Peyer's patch (tissue), 4 donors: ENCODE measurements at places on chromosomes 3 and 15.

DNA sequence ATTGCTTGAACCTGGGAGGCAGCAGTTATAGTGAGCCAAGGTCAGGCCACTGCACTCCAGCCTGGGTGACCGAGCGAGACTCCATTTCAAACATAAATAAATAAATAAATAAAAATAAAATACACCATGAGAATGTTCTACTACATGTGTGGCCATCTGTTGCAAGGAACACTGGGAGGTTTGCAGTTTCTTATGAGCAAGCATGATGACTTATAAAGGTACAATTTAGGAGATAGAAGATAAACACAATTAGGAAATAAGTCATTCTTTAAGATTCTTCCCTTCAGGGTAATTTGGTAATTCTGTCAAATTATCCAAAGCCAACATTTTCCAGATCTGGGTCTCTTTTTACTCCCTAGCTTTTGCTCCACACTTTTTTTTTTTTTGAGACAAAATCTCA is 13.4 kb downstream of the HTR3C start:
- no peak for DNase-seq

GRCh38 chr3:90016555-90016954 is 909.1 kb downstream of the EPHA3 start:
- no peak for DNase-seq

DNA sequence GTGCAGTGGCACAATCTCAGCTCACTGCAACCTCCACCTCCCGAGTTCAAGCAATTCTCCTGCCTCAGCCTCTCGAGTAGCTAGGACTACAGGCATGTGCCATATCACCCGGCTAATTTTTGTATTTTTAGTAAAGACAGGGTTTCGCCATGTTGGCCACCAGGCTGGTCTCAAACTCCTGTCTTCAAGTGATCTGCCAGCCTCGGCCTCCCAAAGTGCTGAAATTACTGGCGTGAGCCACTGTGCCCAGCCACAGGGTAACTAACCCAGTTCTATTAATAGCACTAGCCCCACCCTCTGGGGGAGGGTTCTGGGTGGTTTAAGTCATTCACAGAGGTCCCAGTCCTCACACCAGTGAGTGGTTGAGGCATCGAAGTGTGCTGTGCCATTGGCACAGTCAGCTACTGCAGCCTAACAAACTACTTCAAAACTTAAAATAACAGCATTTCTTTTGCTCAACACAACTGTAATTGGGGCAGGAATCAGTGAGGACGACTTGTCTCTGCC is 44.0 kb downstream of the RHCG start:
- no peak for DNase-seq

GRCh38 chr15:62637574-62637897 is 405.0 kb upstream of the TPM1 start:
- DNase-seq, result no peak

- no peak for DNase-seq
These were observed 18.3 kb downstream of the TMED3 start for GRCh38 chr15:79329171-79329611.

GRCh38 chr3:170572665-170573253 is 13.1 kb downstream of the SLC7A14 start:
- DNase-seq, result no peak

DNA sequence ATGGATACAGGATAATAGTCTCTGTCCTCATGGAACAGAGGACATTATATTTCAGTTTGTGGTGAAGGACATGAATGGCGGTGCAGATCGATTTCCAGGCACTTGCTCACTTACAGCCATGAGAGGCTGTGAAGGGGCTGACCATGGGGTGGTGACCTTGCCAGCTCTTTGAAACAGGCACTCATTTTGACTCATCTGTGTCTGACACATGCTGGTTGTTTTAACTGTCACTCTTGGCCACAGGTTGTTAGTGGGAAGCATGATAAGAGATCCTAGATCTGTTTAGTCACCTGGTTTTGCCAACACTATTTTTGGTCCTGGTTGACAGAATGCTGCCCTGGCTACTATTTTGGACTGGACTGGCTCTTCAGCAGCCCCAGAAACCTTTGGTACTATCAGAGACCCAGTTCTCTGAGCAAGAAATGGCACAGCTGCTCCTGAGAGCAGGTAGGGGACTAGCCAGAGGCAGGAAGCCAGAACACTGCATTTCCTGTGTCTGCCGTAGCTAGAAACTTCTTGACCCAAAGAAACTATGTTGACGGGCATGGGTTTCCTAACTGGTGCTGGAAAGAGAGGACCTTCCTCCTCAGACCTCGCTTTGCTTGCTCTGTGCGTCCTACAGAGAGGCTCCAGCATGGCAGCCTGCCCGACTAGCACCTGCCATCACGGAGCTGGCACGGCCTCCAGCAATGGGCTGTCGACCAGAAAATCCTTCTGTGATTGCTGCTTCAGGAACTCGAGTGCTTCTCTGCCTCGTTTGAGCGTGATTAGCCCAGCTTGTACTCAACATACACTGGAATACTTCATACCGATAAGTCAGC is 6.3 kb downstream of the PXYLP1 start:
- no peak for DNase-seq

- no peak for DNase-seq
These were observed 27.6 kb downstream of the FOXL2 start for GRCh38 chr3:138919325-138919724.

- no peak for DNase-seq
These were observed 79.3 kb downstream of the NEK10 start for GRCh38 chr3:27289769-27290413.

DNA sequence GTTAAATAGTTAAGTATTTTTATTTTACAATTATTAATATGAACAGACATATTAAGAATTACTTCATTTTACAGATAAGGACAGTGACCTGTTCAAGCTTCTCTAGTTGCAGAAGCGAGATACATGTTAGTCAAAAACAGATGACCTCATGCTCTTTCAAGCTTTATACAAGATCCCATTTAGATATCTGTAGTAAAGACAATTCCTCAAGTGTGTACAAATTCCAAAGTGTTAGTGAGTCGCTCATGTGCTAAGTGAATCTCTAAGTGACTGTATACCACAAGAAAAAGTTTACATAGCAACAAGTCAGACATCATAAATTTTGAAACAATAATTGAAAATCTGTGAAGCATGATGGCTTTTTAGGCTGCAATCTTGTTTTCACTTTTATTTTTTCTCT is 293.8 kb downstream of the ROBO1 start:
- DNase-seq, result no peak

DNA sequence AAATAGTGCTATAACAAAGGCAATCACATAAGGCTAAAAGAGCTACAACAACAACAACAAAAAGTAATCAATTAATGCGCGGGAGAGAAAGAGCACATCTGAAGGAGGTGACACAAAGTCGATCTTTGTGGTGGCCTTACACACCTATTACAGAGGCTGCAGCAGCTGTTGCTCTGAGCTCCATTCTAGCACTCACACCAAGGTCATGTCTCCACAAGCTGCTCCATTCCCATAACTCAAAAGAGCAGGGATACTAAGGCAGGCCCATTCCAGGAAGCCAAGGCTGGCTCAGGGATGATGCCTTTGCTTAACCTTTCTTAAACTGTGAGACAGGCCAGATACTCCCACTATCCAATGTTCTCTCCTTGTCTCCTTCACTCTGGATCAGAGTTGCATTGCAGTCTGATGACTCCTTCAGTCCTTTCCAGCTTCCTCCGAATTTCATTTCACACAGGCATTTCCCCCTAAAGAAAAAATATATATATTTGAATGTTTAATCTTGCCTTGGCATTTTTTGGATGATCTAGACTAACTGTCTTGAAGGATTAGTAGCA is 52.7 kb downstream of the SNTN start:
- no peak for DNase-seq

DNA sequence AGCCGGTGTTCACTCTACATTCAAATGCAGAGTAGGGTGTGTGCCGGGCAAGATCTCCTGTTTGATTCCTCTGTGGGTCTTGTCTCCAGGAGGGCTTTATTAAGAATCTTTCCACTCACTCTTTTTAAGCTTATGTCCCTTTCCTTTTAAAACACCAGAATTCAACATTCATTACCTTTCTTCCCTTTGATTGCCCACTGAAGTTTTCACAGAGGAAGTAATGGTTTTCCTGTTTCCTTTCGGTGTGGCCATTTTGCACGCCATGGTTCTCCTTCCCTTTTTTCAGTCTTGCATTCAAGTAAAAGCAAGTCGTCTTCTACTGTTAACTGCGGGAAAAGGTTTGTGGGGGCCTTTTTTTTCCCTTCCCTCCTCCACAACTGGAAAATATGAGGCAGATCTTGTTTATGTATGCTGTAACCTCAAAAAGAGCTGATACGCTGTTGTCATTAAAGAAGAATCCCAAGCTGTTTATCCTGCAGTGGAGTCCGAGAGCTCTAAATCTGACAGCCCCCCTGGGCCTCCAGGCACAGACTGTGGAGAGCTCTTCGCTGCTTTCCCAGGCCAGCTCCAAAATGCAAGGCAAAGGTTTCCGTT is 40.5 kb downstream of the FILIP1L start:
- DNase-seq, result no peak

DNA sequence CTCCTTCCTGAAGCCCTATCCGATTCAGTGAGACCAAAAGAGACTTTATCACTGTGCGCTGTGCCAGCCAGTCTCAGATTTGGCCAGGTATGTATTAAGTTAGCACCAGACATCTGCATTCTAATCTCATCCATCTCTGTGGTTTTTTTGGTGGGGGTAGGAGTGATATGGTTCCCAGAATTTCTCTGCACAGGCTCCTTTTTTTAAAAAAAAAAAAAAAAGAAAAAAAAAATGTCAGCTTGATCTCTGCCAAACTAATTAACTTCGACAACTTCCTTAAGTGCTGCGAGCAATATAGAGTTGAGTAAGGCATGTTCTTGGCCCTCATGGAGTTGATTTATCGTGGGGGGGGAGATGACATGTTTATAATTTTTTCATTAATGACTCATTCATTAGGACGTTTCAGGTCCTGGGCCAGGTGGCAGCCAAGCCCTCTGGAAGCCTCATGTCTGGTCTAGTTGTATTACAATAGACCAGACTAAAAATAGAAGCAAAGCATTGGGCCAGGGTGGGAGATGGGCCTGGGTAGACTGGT is 12.9 kb downstream of the SLCO3A1 start:
- no peak for DNase-seq

- DNase-seq, result no peak
These were observed 51.0 kb upstream of the USP3 start for GRCh38 chr15:63453186-63453905.

DNA sequence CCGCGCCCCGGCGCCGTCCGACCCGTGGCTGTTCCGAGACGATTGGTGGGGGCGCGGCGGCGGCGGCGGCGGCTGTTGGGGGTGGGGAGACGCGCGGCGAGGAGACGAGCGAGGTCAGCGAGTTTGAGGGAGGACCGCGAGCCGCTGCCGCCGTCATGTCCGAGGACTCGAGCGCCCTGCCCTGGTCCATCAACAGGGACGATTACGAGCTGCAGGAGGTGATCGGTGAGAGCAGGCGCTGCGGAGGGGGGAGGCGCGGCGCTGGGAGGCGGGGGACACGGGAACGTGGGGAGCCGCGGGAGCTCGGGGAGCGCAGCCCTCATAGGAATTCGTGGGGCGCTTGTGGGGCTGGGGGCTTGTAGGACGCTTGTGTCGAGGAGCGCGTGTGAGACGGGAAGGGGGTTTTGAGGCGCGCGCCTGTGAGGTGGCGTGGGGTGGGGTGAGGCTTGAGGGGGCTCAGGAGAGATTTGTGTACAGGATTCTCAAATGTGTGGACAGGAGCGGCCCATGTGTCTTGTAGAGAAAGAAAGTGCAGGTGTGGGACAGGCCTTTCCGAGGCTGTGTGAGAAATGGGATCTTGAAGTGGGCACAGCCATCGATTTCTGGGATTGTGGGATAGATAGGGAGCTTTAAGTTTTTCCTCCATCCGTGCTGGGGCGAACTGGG is 518 bp downstream of the OXSR1 start:
- no peak for DNase-seq

- DNase-seq, result no peak
These were observed 94.8 kb downstream of the IGF1R start for GRCh38 chr15:98743177-98743576.
